HuH-7 (cell line): ENCODE measurements at places on chromosomes 5 and 9.

DNA sequence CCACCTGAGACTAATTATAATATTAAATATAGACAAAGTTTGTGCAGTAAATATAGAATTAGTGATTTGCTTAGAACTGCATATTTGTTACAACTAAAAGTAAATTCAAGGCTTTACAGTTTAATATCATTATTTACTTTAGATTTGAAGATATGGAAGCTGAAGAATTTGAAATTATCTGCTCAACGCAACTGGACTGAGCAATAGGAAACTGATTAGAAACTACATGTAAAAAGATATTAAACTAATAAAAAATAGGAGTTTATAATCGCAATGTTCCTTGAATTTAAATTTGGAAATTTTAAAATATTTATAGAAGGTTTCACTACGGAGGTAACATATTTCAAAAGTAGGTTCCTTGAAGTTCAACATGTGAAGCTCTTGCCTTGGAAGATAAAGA, 55.2 kb downstream of the CDH10 start:
- no peak for DNase-seq

DNA sequence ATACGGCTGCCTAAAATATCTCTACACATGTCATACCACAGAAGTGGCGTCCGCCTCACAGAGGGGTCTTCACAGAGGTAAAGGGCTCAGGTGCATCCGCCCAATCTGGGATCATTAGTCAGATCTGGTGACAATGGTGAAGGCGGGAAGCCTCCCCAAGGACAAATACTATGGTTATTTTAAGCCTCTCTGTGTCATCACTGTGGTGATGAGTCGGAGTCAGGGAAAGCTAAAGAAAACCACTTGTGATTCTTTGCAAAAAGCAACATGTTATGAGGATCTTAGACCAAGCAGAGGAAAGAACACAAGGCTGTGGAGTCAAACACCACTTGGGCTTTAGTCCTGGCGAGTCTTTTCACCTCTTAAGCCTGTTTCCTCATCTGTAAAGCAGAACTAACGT, 190.4 kb downstream of the DRD1 start:
- DNase-seq = no peak

- DNase-seq = no peak
Observed at GRCh38 chr5:367358-368130, 46.0 kb downstream of the AHRR start.

GRCh38 chr5:45162974-45163373, 354.2 kb downstream of the MRPS30 start:
- DNase-seq = no peak

GRCh38 chr5:158470764-158471534, 612.0 kb upstream of the CLINT1 start:
- DNase-seq = no peak

- DNase-seq = no peak
Observed at GRCh38 chr5:26553079-26553478, 485.3 kb downstream of the CDH9 start.
